ENCODE measurements at places on chromosomes 3 and 15.
A peak's percentile ranks its signal among the peaks of the same experiment; 100 is the strongest.

DNA sequence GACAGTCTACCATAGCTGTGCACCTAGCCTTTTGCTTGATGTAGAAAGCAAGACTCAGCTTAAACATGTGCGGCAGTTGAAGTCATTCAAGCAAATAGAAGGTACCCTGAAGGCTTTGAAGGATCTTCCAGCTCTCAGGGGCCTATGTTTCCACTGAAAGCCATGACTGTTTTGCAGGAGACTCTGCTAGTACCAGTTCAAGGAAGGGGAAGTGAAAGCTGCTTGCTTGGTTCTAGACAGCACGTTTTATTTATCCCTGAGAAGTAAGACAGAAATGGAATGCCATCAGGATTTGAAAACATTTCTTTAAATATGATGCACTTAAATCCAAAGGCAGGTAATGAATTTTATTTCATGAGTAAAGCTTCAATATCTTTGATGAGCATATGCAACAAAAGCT, 311.4 kb downstream of the PDCD6IP start:
- DNase-seq = no peak

DNA sequence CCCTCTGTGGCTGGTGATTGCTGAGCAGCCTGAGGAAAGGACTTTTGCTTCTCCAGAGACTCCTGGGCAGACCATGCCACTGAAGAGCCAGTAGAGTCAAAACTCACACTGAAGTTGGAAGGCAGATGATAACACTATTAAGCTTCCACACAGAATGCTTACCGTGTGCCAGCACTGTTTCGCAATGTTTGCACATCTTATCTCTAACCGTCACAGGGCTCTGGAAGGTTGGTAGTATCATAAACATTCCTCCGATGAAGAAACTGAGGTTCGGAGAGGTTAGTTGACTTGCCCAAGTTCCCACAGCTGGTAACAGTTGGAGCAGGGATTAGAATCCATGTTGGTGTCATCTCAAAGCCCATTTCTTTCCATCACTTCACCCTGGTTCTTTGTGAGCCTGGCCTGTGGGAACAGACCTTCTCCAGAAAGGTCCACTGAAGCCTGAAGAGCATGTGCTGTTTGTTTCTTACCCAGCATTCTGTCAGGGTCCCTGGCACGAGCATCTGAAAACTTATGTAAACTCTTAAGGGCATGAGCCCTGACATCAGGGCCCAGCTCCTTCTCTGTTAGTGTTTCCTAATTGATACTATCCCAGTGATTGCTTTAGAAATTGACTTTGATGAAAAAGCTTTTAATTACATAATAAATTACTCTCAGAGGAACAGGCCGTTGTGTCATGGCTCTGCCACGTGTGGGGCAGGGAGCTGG, 77.0 kb upstream of the PRR23C start:
- no peak for DNase-seq

GRCh38 chr15:41981371-41982132, 9.2 kb upstream of the EHD4 start:
- no peak for DNase-seq

GRCh38 chr3:128933922-128934253, 54.5 kb downstream of the ACAD9 start:
- no peak for DNase-seq

DNA sequence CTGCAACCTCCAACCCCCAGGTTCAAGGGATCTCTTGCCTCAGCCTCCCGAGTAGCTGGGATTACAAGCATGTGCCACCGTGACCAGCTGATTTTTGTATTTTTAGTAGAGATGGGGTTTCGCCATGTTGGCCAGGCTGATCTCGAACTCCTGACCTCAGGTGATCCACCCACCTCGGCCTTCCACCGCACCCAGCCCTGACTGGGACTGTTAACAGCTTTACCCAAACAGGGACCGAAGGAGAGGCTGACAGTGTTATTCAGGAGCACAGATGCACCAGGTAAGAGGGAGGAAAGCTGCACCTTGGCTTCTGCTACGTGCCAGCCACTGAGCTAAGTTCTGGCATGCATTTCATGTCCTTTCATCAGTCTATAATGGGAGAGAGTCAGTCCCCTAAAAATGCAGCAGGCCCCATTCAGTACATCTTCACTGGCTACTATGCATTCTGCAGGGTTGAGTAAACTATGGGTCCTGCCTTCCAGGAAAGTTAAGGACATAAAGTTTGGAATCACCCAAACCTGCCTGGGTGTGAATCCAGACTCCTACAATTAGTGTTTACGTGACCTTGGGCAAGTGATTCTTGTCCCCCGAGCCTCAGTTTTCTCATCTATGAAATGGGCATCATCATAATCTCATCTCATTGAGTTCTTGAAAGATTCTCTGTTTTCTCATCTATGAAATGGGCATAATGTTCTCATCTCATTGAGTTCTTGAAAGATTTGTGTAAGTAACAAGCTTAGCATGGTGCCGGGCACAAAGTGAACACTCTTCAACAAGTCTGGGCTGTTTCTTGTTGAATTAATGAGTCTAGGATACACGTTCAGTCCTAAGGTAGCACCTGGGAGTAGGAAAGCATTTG, 82.2 kb downstream of the CPN2 start:
- DNase-seq = no peak

DNA sequence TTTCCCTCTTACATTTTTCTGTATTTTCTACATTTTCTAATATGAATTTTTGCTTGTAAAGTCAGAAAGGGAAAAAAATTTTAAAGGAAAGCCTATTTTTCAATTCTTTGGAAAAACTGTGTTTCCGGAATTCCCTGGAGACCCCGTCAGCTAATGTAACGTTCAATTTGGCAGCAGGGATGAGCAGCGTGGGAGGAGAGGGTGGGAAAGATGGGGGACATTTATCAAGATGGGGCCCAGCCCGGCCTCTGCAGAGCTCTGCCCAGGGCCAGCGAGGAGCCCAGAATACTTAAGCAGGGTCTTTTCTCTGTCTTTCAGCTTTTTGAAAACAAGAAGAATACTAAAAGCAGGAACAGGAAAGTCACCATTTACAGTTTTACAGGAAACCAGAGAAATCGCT, 129.0 kb downstream of the LRRK1 start:
- DNase-seq = no peak

DNA sequence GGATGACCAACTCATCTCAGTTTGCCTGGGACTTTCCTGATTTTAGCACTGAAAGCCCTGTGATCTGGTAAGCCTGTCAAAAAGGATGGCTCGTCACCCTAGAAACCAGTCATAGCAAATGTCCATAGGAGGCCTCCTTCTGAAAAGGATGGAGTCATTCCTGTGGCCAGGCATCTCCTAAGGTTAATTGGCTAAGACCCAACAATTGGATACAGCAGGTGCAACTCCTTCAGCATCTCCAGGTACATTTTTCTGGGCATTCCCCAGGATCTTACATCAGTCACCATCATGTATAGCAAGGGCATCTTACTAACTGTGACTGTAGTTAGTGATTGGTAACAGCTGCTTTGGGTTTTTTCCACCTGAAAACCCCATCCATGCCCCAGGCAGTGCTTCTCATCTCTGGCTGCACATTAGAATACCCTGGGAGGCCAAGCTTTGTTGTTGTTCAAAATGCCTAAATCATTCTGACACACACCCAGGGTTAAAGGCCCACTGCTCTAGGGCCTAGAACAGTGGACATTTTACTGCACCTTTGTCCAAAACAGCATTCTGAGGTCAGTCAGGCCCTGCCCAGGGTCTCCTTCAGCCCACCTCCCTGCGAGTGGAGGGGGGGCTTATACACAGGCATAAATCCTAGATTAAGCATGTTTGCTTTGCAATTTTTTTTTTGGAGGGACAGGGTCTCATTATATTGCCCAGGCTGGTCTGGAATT, 28.3 kb upstream of the GALNT15 start:
- DNase-seq = no peak

DNA sequence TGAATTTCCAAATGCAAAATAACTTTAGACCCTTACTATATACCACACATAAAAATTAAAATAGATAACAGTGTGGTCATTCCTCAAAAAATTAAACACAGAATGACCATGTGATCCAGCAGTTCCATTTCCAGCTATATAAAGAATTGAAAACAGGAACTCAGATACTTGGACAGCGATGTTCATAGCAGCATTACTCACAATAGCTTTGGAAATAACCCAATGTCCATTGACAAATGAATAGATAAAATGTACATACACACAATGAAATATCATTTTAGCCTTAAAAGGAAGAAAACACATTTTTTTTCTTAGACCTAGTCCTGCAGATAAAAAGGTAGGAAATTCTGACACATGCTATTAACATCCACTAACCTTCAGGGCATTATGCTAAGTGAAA, 26.7 kb downstream of the RAD51 start:
- no peak for DNase-seq

GRCh38 chr15:87901926-87902690, 354.4 kb downstream of the NTRK3 start:
- no peak for DNase-seq

GRCh38 chr3:65538101-65538500, 500.6 kb downstream of the MAGI1 start:
- DNase-seq = no peak

GRCh38 chr15:98844261-98844660, 163.3 kb downstream of the PGPEP1L start:
- no peak for DNase-seq

GRCh38 chr15:77017091-77017660, 22.2 kb downstream of the PSTPIP1 start:
- DNase-seq = no peak

DNA sequence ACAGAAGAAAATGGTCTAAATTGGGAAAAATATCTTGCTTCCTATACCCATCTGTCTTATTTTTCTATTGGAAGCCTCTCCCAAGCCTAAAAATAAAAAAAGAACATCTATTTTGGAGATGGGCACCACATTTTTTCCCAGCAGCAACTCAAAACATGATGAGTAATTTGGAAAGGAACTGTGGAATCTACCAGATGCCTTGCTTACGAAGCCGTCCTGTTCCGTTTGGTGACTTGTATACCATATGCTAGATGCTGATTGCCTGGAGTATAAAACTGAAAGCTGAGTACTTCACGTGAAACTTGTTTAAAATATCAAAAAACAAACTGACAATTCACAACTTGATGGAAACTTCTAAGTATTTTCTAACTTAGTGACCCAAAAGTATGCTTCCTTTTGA, 491.0 kb downstream of the ROBO2 start:
- no peak for DNase-seq

- no peak for DNase-seq
Measured at GRCh38 chr3:137012097-137012501, 54.3 kb downstream of the IL20RB start.

DNA sequence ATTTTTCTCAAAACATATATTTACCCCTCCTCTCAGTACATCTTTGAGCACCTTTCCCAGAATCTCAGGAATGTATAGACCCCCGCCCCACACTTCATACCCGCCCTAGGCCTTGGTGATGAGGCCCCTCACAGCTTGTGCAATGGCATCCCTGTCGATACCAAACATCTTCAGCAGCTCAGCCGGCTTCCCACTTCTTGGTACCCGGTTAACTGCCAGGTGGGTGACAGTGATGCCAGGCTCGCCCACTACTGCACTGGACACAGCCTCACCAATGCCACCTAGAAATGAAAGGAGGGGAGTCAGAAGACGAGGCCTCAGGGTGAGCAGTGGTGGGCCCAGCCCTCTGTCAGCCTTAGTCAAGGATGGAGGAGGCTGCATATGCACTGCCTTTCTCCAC, 30.2 kb downstream of the TKT start:
- no peak for DNase-seq

GRCh38 chr3:170753421-170754310, 116.3 kb downstream of the RPL22L1 start:
- DNase-seq = no peak

GRCh38 chr3:58198804-58199203, 12.0 kb downstream of the DNASE1L3 start:
- no peak for DNase-seq

DNA sequence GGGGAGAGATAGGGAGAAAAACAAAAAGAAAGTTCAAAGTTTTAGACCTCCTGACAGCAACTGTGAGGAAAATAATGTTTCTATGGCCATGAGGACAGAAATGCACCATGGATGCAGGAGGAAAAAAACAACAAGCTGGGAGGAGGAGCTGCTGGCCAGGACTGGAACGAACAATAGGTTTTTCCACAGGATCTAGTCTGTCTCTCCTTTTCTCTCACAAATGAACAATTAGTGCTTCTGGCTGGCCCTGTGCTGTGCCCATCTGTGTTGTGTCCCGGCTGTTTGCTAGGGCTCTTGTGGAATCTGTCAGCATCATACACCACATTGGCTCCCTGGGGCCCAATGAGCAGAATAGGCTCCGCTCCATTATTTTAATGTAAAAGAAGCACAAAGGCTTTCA, 15.2 kb downstream of the GK5 start:
- no peak for DNase-seq

GRCh38 chr15:68420186-68420684, 11.7 kb downstream of the ITGA11 start:
- no peak for DNase-seq

DNA sequence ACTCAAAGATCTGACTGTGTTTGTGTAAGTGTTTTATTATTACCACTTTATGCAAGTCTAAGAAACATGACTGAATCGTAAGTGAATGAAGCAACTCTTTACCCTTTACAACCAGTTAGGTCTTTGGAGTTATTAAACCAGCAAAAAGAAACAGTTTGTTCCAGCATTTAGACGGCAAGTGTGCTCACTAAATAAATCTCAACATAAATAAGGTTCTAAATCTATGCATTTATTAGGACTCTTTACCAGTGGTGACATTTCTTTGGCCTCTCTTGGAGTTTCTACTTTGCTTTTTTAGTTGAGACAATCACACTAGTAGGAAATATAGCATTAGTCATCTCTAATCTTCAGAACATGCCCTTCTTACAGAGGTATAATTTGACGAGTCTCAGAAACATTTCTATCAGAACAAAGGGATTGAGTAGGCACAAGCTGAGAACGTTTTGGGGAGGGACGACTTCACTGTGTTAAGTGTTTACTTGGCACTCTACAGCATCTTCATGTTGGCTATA, 739.9 kb upstream of the NR2F2 start:
- DNase-seq = no peak

DNA sequence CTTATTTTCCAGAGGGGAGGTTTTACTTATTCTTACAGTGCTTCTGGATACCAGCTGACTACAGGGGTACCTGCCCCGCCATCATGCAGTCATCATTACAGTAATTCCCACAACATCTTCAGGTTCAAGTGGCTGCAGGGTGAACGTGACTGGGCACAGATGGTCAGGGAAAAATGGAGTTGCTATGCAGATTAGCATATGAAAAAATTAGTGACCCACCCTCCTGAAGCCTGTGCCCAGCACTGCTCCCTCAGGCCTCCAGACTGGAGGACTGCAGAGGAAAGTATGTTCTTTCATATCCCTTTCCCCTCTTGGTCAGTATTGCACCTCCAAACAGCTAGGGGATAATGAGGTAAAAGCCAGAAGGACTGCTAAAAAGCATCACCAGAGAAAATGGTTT, 937.9 kb downstream of the TUSC7 start:
- no peak for DNase-seq

- DNase-seq = peak; percentile 5
Measured at GRCh38 chr3:43995547-43996378, 245.9 kb upstream of the TOPAZ1 start.

- DNase-seq = peak; percentile 46
Measured at GRCh38 chr3:45055411-45056143, 29.5 kb downstream of the CLEC3B start.

GRCh38 chr3:196227629-196228493, 11.5 kb downstream of the SLC51A start:
- DNase-seq = no peak

GRCh38 chr3:43032646-43033628, 53.8 kb downstream of the GASK1A start:
- DNase-seq = no peak
